ENCODE measurements at places on chromosomes 13 and 19. TPM values are rescaled to one million over a fixed set of nuclear protein-coding genes. Genes with fewer than 3 reads are reported as not detected.

DNA sequence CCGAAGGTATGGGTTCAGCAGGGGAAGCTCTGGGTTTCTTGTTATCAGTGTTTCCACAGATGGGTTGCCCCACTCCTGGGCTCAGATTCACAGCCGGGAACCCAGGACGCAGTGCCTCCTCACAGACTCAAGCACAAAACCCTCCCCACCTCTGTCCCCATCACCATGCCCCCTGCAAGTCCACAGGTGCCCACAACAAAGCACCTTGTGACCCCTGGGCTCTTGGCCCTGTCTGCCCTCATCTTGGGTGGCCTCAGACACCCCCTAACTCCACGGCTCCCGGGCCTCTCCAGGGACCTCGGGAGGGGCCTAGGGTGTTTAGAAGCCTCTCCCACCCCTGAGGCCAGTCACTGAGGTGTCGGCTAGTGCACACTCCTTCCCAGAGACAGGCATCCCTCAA is 231.7 kb downstream of the TUBA3C start:
- DNase-seq = no peak

DNA sequence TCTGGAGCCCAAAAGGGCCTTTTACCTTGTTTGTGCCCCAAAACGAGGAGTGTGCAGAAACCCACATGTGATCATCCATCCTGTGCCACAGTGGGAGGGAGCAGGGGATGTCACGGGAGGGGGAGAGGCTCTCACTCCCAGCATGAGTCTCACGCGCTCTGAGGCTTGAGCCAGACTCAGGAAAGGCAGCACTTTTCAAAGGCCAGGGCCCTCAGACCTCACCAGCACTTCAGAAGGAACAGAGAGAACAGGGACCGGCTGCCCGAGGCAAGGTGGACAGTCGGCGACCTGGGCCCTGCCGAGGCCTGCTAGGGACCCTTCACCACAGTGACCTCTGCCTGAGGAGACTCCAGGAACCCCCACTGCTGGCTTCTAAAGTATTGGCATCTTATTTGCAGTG is 71.7 kb upstream of the WASF3 start:
- no peak for DNase-seq

DNA sequence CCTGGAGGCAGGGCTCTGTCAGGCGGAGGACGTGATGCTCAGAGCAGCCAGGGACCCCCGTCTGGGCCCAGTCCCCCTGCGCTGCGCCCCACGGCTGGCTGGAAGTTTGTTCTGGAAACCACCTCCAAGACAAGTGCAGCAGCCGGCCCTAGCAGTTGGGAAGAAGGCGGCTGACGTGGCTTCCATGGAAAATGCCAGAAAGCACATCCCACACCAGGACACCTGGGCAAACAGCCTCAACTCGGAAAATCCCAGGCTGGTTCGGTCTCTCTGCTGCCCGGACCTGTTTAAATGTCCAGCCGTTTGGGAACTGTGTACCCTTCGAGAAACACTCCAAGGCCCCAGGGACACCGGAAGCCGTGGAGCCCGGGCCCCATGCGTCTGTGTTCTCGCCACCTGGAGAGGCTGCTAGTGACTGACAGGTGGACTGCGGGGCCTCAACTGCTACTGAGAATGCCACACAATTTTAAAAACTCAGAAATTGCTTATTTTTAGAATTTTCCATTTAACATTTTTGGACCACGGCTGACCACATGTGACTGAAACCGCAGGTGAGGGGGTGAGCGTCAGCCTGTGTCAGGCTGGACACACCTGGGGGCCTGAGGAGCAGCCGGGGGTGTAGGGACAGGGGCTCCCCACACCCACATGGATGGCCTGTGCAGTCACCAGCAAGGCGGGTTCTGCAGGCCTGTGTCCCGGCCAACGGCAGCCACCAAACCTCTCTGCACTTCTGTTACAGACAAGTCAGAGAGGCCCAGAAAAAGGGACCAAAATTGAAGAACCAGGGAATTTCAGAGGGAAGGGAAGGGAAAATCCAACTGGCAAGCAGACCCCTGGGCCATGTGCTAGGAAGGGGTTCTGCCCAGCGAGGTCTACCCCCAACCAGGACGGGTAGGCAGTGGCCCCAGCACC is 31.7 kb downstream of the RASA3 start:
- DNase-seq = no peak

GRCh38 chr19:5572556-5573286 is 5.0 kb upstream of the TINCR start:
- peak; percentile 58 for DNase-seq

- peak; percentile 83 for DNase-seq
Observed at GRCh38 chr19:51473009-51473707, 5.2 kb upstream of the CEACAM18 start.

DNA sequence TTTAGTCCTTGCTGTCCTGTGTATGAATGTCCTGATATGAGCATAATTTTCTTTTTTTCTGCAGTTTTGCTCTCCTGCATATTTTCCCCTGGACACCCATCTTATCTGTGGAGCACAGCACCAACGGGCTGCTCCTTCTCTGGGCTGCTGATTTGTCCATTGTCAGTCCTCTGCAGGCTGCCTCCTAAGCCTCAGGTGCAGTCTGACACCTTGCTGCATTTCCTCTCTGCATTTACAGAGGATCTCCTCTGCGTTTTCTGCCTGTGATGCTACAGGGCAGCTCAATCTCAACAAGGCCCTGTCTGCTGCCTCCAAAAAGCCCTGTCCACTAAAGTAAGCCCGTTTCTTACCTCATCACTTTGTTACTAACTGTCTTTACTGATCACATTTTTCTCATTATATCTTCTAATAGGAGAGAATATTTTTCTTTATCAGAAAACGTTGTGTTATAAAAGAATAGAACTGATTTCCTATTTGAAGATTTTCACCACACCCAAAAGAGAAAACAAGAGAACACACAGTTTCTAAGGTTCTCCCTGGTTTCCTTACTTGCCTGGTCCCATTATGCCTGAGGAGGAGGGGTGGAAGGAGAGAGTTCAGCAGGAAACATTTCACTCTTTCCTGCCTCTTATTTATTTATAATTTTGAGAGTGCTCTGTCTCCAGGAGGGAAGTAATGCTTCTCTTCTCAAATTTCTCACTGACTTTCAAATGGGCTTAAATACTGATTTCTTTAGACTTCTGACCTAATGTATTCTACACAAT is 65.6 kb upstream of the TDRD3 start:
- no peak for DNase-seq

GRCh38 chr19:14405380-14405757 is 13.8 kb downstream of the DDX39A start:
- DNase-seq = no peak

GRCh38 chr19:28148554-28148953 is 1064.4 kb downstream of the UQCRFS1 start:
- no peak for DNase-seq

GRCh38 chr19:31418692-31419430 is 69.6 kb upstream of the TSHZ3 start:
- no peak for DNase-seq

DNA sequence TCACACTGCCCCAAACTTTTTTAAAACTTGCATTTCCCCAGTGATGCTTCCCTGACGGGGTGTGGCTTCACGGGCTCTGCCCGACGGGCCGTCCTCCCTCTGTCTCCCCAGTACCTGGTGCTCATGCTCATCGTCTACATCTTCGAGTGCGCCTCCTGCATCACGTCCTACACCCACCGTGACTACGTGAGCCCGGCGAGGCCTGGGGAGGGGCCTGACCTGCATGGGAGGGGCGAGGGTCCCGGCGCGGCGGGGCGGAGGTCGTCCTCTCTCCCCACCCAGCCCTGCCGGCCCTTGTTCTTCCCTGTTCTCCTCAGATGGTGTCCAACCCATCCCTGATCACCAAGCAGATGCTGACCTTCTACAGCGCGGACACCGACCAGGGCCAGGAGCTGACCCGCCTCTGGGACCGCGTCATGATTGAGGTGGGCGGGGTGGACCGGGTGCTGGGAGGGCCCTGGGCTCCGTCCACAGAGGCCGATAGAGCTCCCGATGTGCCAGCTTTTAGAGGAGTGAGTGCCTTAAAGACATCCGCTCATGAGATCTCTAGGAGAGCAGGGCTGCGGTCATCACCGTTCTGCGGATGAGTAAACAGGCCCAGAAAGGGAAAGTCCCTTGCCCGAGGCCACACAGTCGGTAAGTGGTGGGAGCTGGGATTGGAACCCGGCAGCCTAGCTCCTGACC is 6.9 kb downstream of the UPK1A start:
- no peak for DNase-seq

DNA sequence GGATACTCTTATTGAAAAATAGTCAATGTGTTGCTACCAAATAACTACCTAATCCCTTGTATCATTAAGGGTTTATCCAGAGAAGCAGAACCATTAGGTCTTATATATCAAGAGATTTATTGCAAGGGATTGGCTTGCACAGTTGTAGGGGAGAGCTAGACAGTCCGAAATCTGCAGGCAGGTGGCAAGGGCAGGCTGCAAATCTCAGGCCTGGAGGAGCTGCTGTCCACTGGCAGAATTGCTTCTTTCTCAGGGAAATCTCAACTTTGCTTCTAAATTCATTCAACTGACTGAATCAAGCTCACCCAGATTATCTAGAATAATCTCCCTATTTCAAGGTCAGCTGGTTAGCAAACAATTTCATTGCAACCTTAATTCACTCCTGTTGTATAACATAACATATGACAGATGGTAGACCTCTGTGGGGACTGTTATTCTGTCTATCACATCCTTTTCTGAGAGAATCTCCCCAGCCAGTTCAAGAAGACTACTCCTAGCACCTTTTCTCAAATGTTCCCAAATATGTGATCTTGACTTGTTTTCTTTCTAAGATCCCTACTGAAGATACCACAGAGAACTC is 194.2 kb downstream of the NHLRC3 start:
- DNase-seq = no peak

GRCh38 chr19:33273881-33274662 is 28.3 kb downstream of the CEBPA start:
- DNase-seq = peak; percentile 84

GRCh38 chr13:84659359-84659661 is 777.0 kb upstream of the SLITRK1 start:
- no peak for DNase-seq

DNA sequence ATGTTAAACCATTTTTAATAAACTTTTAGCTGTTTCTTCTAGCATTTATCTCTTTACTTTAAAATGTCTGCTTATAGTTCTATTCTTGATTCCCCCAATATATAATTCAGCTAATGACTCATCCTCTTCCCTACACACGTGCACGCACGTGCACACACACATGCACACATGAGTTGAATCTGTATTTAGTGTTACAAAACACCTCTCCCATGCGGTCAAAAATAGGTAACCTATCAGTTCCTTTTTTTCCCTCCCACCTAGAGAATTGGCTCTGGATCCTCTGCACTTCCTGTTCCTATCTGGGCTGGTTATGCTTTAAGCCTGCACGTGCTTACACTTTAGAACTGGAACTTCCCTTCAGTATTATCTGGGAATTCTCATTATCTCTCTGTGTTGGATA is 144.1 kb downstream of the PAN3 start:
- DNase-seq = no peak

- peak; percentile 41 for DNase-seq
Observed at GRCh38 chr19:35993923-35994598, 927 bp upstream of the SDHAF1 start.

DNA sequence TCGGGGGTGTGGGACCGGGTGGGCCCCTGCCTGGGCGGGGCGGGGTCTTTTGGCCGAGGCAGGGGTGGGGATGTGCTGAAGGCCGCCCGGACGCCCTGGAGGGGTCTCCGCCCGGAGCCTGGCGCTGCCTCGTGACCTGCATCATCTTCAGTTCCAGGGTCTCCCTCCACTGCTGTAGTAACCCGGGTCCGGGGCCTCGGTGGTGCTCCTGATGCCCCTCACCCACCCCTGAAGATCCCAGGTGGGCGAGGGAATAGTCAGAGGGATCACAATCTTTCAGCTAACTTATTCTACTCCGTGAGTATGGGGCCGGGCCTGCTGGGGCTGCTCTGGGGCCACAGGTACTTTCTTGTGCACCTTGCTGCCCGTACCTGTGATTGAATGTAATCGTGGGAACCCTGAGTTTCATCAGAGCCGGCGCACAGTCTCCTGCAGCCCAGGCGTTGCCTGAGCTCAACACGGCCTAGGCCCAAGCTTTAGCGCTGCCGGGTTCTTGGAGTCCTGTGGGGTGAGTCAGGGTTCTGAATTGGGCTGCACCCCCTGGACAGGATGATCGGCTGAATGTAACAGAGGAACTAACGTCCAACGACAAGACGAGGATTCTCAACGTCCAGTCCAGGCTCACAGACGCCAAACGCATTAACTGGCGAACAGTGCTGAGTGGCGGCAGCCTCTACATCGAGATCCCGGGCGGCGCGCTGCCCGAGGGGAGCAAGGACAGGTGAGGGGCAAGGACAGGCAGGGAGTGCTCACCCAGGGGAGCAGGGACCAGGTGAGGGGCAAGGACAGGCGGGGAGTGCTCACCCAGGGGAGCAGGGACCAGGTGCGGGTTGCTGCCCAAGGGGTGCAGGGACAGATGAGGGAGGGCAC is 10.5 kb downstream of the PEAK3 start:
- no peak for DNase-seq

- no peak for DNase-seq
Observed at GRCh38 chr13:44331912-44332851, 41.4 kb upstream of the SERP2 start.

PTPRS gene
- 7.9 TPM for total RNA-seq

GAPDHS gene
- total RNA-seq = not detected

MEIOSIN gene
- not detected for total RNA-seq

LILRB5 gene
- 2.2 TPM for total RNA-seq

ZNF525 gene
- 13.9 TPM for total RNA-seq

ANKLE1 gene
- total RNA-seq = 0.27 TPM

ACP5 gene
- total RNA-seq = 30.2 TPM

CBY2 gene
- total RNA-seq = not detected

SCAF1 gene
- 85.7 TPM for total RNA-seq

Measured in colonic mucosa (tissue), 4 donors.